ENCODE measurements at places on chromosomes 2 and 18.

DNA sequence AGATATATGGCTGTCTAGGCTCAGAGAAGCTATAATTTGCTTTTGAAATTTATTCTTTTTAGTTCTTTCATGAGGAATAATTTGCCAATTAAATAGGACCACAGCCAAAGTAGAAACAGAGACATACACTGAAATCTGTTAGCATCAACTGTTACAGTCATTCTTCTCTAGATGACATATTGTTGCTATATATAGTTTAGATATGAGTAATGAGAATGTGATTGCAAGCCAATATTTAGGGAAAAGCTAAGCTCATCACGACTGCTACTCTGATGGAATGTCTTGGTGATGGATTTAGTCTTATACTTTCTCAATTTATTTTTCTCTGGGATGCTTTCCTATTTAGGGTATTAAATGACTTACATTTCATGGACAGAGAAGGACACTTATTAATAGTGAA is 259.1 kb downstream of the LNPK start:
- DNase-seq = no peak

DNA sequence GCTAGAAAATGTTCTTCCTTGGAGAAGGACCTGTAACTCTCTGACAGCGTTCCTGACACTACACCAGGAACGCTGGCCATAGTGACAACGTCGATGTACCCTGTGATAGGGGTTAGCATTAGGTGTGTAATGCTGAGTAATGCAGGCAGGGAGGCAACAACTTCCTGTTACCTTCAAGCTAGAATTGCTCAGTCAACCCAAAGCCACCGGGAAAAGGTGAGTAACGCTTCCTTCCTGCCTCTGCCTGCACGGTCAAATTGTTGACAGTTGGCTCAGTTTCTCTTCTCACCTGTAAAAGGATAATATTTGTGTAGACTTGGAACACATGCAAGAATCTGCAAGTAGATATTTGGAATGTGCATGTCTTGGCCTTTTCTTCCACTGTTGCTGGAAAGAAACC is 12.7 kb downstream of the FAM110C start:
- DNase-seq = no peak

GRCh38 chr18:24373328-24373727 is 24.3 kb downstream of the OSBPL1A start:
- no peak for DNase-seq

DNA sequence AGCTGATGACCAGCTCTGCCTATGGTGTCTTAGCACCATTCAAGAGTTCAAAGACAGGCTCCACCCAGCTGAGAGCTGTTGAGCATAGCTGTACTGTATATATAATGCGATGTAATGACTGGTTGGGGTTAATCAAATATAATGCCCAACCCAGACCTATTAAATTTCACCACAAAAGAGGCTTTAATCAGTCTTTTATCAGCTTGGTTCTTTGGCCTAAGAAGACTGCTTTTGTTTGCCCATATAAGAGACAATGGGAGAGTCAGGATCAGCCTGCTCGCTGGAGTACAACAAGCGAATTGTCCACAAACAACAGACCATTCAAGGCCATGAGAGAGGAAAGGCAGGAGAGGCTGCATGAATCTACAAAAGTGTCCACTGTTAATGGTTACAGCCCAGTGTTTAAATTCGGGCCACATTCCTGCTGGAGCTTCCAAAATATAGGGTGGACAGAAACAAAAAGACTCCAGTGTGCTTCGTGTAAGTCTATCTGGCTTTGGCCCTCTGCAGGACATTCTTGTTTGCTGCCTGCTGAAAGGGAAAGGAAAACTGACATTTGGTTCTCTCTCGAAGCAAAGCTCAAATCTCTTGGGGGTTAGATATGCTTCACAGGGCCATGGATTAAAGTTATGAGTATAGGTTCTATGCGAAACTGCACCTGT is 299.0 kb upstream of the FBXO11 start:
- no peak for DNase-seq

- DNase-seq = no peak
Observed at GRCh38 chr2:120958623-120959366, 223.1 kb downstream of the GLI2 start.

- DNase-seq = no peak
Observed at GRCh38 chr2:40606862-40607261, 155.0 kb upstream of the SLC8A1 start.

GRCh38 chr2:36397728-36398413 is 42.3 kb downstream of the CRIM1 start:
- DNase-seq = no peak

GRCh38 chr2:233832869-233833311 is 21.4 kb downstream of the HJURP start:
- DNase-seq = peak; percentile 45

GRCh38 chr2:167749016-167749415 is 498.4 kb downstream of the STK39 start:
- no peak for DNase-seq

DNA sequence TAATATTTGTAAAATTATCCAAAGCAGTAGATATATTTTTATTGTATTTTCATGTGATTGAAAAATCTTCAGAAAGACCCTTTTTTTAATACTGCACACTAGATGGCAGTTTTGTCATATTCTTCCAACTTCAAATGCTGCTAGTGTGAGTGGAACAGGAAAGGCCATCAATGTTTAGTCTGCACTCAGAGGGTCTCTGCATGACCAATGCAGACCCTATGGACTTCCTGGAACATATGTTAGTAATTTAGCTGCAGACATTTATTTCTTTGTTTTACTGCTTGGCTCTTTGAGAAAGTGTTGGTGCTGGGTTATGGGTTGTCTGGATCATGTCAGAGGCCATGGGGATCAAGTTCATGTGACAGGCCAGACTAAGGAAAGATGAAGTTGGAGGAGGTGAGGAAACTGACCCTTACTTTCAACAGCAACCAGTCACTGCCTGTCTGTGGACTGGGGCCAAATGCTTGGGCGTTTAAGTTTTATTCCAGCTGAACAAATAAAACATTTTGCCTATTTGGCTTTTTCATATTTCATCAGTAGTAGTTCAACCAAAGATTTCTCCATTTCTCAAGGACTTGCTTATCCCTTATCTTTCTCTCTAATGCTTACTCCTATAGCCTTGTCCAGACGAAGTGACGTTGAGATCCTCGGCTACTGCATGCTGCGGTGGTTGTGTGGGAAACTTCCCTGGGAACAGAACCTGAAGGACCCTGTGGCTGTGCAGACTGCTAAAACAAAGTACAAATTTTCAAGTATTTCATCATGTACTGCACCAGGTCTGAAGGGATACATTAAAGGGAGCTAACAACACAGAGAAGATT is 84.8 kb downstream of the VRK2 start:
- DNase-seq = no peak

DNA sequence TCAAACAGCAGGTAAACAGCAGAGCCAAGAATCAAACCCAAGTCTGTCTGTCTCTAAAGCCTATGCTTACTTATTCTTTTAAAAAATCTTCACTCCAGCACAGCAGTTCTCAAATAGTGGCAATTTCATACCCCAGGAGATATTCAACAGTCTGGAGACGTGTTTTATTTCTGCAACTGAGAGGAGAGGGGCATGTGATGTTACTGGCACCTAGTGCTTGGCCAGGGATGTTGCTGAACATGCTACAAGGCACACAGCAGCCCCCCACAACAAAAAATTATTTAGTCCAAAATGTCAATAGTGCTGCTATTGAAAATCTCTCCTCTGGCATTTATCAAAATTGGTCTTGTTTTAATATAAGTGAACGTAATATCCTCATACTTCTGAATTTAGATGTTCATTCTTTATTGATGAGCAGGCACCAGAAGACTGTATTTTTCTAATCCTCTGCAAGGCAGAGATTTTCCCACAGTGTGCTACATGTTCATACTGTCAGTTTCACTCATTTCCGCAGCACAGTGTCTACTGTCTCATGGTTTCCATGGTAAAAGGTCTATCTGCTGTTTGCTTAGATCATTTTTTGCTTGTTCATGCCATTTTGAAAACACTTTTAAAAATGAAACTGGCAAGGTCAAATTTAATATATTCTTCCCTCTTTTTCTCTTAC is 90.5 kb downstream of the LRATD1 start:
- no peak for DNase-seq

- DNase-seq = no peak
Observed at GRCh38 chr2:207133458-207133819, 32.3 kb downstream of the KLF7 start.

DNA sequence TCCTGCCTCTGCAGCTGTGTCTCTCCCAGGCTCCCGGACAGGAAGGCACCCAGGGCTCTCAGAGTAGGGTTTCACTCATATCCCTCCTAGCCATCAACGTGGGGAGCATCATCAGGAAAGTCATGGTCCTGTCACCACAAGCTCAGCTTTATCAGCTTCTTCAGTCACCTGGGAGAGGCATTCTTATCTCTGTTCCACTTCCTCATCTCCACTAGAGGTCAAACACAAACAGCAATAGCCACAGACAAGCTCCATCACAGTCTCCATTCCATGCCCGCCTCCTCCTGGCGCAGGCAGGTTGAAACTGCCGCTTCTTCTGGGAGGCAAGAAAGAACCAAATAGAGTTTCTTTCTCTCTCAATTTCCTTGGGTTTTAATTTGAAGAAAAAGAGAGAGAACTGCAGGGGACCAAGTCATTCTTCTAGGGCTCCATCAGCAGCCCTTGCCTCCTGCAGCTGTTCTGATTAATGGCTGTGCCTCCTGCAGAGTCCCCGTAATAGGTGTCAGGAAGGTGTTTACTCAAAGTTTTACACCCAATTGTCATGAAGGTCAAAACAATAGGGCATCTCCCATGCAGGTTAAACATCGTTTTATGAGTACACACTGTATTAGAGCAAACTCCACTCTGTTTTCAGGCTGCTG is 377.9 kb downstream of the TMEM182 start:
- no peak for DNase-seq

- DNase-seq = no peak
Observed at GRCh38 chr2:181131584-181131983, 151.2 kb downstream of the UBE2E3 start.

- DNase-seq = no peak
Observed at GRCh38 chr2:235920216-235920865, 247.8 kb downstream of the GBX2 start.

DNA sequence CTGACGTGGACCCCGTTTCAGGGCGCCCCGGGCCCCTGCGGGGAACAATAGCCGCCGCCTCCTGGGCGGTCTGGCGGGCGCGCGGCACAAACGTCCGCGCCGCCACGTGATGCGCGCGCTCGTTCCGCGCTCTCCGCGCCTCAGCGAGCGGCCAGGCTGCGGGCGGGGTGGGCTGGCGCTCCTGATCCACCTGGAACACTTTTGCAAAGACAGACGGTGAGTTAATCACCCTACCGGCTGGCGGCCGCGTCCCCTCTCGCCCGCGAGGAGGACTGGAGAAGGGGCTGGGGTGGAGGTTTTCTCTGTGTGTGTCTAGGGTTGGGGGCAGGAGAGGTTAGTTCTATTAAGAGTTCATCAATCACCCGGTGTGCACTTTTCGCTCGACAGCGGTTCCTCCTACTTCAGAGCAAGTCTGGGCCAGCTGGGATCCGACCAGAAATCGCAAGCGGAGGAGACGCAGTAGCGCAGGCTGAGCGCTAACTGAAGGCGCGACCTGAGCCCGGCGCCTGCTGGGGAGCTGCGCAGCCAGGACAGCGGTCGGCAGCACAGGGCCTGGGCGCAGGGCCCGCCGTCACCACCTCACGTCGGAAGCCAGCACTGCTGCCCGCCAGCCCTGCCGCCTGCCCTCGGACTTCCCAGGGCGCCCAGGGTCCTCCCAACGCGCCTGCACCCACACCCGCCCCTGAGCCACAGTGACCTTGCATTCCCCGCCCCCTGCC is 10.3 kb upstream of the HOXD1 start:
- no peak for DNase-seq

All from T47D (cell line).